ENCODE measurements at places on chromosomes 3 and 15.

- no peak for DNase-seq
Measured at GRCh38 chr3:5305684-5305989, 118.1 kb downstream of the EDEM1 start.

- no peak for DNase-seq
Measured at GRCh38 chr15:93614386-93615104, 525.5 kb upstream of the RGMA start.

DNA sequence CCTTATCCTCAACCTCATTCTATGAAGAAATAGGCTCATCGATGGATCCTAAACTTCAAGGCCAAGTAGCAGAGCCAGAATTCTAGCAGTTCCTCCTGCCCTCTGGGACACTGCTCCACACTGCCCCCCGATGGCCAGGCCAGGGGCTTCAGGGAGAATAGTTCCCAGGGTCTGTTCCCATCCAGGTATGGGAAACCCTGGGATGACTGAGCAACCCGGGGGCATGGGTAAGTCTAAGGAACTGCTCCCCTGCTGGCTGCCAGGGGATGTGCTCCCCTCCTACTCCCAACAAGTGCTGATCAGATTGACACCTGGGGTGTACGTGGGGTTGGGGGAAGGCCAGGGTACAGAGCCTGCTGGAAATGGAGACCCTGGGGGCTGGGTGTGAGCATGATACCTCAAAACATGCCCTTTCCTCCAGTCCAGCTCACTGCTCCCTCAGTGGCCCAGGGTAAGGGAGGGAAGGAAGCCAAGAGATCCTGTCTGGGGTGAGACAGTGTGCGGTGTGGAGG, 7.6 kb downstream of the ULK3 start:
- DNase-seq: no peak

GRCh38 chr3:150725548-150725947, 21.8 kb upstream of the ERICH6 start:
- no peak for DNase-seq

DNA sequence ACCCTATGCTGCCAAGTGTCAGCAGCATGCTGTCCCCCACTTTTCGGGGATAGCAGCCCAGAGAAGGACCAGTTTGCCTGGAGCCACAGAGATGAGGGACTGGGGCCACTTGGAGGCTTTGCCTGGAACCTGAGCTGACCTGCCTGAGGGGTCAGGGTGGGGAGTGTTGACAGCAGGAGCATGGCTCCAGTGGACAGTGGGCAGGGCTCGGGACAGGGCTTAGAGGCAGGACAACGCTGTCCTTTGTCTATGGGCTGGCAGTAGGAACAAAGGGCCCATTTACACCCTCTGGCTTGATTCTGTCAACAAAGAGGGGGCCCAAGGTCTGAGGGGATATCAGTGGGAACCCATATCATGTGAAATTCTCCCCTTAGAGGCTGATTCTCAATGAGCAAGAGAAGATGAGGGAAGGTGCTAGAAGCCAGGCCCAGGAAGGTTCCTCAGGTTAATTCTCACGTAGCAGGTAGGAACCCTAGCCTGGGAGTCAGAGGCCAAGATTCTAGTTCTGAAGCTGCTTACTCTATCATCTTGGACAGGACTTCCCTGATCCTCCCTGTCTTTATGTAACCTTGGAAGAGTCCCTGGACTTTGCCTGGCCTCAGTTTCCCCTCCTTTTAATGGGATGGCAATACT, 29.7 kb upstream of the HHATL start:
- DNase-seq: no peak

GRCh38 chr3:177338697-177339219, 141.5 kb upstream of the TBL1XR1 start:
- no peak for DNase-seq

- no peak for DNase-seq
Measured at GRCh38 chr3:134892761-134893160, 97.7 kb downstream of the EPHB1 start.

- no peak for DNase-seq
Measured at GRCh38 chr15:92906020-92906419, 5.9 kb downstream of the CHD2 start.

DNA sequence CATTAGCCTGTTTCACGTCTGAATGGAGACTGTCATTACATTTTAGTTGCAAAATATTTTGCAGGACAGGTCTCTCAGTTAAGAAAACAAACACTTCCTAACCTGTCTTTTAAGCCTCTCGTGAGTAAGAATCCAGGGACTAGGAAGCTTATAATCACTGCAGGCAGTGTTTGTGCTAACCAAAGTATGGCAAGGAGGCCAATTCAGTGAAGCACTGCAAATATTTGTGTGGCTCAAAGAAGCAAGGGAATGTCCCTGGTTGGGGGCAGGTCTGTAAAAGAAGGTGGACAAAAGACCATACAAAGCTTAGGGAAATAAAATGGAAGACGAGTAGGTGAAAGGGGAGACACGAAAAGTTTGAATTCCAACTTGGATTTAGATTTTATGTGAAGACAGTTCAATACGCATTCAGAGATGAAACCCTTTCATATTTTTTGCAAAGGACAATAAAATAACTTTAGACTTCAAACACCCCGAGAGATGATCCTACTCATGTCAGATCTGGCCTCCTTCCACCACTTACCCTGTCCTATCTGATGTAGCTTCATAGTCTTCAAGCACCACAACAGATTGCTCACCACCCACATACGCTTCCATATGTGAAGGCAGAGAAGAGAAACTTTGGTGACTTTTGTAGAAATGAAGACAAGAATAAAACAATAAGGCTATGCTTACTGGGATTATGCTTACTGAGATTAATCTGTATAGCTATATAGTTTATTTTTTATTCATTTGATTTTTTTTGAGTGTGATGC, 240.9 kb downstream of the TUSC7 start:
- DNase-seq: no peak

- DNase-seq: no peak
Measured at GRCh38 chr3:49133226-49133951, 539 bp upstream of the LAMB2 start.

DNA sequence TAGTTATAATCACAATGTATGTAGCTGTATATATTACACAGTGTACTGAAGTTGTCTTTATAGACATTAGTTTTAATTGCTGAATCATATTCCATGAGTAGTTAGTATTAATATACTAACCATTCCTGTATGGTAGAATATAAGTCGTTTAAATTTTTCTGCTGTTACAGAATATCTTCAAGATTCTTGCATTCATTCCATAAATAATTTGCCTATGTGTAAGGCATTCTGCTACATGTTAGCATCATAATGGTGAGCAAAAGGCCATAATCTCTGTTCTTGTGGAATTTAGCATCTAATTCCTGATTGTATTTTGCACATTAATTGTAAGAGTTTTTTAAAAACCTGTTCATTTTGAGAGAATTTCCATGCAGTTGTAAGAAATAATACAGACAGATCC, 14.1 kb downstream of the GYG1 start:
- DNase-seq: no peak

GRCh38 chr3:64158334-64158733, 66.9 kb downstream of the PRICKLE2 start:
- no peak for DNase-seq

GRCh38 chr3:4849136-4849535, 130.1 kb upstream of the BHLHE40 start:
- DNase-seq: no peak

- DNase-seq: no peak
Measured at GRCh38 chr3:5428607-5429516, 241.4 kb downstream of the EDEM1 start.

DNA sequence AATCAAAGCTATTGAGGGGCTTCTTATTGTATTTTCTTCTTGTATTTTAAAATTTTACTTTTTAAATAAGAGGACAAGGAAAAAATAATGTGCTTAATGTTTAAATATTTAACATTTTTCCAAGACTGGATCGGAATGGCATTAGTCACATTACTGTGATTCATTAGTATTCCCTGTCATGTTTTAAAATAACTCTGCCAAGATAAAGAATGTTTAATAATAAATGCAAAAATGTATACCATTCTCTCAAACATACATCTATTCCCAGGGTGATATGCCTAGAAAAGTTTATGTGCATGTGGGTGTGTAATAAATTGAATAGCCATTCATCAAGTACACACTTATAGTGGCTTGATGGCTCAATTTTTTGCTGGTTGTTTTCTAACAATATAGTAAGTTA, 936.1 kb downstream of the PLOD2 start:
- DNase-seq: no peak

DNA sequence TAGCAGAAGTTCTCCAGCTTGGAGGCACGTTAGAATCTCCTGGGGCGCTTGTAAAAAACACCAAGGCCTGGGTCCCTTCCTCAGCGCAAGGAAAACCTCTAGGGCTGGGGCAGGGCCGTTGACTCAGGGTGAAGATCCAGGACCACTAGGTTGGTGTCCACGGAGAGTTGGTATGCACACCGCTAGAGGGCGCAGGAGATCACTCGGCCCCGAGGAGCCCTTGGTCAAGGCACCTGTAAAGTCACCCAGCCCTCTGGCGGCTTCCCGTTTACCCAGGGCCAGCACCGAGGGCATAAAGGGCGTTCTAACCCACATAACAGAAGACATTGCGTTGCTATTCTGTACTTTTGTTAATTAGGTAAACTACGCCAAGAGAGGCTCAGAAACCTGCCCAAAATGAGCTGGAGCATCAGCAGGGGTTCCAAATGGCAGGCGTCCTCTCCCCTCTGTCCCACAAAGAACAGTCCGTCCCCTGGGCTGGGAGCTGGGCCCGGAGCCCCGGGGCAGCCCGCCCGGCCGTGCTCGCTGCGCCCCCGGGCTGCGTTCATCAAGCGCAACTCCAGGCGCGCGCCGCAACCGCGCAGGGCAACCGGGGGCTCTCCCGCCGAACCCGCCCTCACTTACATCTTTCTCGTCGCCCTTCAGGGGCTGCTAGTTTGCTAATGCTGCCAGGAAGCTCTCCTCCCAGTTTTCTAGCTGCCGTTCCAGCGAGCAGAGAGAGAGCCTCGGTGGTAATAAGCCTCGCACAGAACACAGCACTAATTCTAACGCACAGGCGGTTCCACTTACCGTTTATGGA, 332.1 kb downstream of the ARRDC4 start:
- no peak for DNase-seq

- no peak for DNase-seq
Measured at GRCh38 chr15:81573098-81573746, 199.2 kb upstream of the TMC3 start.

DNA sequence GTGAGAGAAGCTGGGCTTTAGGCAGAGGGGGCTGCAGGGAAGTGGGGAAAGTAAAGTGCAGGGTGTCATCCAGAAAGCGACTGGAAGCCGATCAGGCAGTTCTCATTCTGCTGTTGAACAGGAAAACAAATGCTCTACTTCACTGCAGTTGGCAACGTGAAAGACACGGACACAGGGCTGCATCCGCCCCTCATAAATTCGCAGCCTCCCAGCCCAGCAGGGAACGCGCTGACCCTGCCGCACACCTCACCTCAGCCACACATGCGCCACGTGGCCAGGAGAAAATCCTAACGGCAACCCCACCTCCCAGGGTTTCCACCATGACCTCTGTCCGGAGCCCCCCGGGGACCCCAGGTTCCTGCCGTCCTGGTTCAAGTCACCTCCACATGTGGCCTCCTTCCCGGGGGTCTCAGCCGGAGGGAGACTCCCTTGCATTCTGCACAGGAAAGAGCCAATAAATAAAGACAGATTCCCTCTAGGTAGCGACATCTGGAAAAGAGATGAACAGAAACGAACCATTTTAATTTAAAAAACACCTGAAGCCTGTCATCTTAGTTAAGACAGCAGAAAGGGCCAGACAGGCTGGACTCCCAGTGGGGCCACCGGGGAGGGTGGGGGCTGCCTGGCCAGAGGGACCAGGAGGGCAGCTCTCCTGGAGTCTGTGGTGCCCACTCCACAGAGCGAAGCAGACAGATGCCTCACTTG, 118.7 kb downstream of the TMEM266 start:
- DNase-seq: no peak

DNA sequence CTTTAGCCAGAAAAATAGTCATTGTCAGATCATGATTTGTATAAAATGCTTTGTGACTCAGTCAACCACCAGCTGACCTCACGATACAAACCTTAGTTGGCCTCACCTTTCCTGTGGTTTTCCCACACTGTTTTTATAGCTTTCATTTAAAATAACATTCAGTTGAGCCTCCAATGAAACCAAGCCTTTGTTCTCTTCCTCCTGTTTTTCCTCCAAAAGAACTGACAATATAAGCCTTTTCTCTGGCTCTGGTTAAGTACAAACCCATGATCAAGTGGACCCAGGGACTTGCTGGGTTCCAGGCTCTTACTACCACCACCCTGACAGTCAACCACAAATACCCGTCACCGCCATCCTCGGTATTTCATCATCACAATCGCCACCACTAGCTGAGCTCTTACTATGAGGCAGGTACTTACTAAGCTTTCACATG, 81.7 kb downstream of the TAMM41 start:
- no peak for DNase-seq

DNA sequence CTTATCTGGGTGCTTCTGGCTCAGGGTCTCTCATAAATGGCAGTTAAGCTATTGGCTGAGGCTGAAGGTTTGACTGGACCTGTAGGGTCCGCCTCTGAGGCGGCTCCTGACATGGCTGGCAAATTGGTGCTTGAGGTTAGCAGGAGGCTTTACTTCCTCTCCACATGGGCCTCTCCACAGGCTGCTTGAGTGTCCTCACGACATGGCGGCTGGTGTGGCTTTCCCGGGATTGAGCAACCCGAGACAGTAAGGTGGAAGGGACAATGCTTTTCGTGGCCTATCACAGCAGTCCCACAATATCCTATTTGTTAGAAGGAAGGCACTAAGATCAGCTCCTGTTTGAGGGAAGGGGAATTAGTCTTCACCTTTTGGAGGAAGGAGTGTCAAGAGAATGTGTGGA, 267.3 kb upstream of the LRRFIP2 start:
- no peak for DNase-seq

DNA sequence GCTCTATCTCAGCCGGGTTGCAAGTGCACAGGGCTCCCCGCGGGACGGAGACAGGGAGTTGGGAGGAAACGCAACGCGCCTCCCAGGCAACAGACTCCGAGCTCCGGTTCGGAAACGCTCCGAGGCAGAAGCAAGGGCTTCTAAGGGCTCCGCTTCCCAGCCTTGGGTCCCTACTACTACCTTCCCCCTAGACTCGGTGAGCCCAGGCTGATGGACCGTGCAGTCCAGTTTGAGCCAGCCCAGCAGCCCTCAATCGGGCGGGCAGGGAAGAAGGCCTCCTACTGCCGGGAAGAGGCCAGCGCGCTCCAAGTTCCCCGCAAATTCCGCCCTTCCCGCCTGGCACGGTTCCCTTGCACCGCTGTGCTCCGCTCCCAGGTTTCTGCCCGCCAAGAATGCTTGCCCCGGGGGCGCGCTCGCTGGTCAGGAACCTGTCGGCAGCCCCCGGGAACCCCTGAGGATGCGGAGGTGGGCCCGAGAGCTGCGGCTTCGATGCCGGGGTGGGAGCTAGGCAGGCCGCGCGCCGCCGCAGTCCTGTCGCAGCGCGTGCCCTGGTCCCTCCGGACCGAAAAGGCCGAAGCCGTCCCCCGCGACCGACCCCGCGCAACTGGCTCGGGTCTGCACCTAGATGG, 728 bp downstream of the TRANK1 start:
- no peak for DNase-seq

Data from cerebellar nuclear complex (tissue), 1 donor.